RWPE2 (cell line): ENCODE measurements at places on chromosomes 2 and 18.

- no peak overlapping the region for H3K27ac ChIP-seq
- no peak for DNase-seq
Measured at GRCh38 chr2:128428415-128428814, 109.7 kb upstream of the HS6ST1 start.

DNA sequence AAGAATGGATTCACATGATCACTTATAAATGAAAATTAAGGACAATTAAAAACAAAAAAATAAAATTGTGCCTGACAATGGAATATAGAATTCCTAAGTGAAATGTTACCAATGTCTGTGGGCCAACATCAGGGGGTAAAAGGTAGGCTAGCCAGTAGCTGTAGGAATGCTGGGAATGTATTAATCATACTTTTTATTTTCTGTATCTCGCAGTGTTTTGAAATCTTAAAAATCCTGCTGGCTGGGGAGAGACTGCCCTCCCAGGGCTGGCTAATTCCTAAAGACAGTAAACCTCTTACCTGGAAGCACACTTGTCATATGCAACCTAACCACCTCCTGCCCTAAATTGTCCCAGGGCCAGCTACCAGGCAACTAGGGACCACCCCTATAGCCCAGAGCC is 69.8 kb downstream of the REV1 start:
- no peak overlapping the region for H3K4me3 ChIP-seq
- peaks cover 96% of the 10 kb centered on the region for H3K36me3 ChIP-seq
- H3K4me1 ChIP-seq: no peaks in the 10 kb centered on the region

DNA sequence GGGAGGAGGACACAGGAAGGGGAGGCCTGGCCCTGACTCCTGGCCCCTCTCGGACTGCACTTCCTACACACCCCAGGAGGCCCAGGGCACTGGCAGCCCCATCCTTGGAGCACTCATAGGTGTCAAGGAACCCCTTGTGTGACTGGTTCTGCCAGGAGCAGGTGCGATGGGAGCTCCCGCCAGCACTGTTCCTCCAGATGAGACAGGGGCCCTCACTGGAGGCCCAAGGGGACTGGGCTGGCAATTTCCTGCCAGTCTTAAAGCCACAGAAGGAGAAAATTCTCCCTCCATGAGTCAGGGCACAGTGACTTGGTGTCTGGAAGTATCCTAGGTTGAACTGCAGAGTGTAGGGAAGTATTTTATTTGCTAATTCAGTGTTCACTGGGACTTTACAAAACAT is 42.8 kb upstream of the MAL start:
- DNase-seq: no peak
- H3K4me1 ChIP-seq: no peaks in the 10 kb centered on the region
- H3K27me3 ChIP-seq: peaks cover 5% of the 10 kb centered on the region
- no peak overlapping the region for H3K27ac ChIP-seq
- no peaks in the 10 kb centered on the region for H3K36me3 ChIP-seq

- no peak for DNase-seq
- H3K27me3 ChIP-seq: no peaks in the 10 kb centered on the region
- H3K4me3 ChIP-seq: no peak overlapping the region
- no peak overlapping the region for H3K27ac ChIP-seq
Measured at GRCh38 chr2:96136129-96136720, 2.1 kb downstream of the ASTL start.

DNA sequence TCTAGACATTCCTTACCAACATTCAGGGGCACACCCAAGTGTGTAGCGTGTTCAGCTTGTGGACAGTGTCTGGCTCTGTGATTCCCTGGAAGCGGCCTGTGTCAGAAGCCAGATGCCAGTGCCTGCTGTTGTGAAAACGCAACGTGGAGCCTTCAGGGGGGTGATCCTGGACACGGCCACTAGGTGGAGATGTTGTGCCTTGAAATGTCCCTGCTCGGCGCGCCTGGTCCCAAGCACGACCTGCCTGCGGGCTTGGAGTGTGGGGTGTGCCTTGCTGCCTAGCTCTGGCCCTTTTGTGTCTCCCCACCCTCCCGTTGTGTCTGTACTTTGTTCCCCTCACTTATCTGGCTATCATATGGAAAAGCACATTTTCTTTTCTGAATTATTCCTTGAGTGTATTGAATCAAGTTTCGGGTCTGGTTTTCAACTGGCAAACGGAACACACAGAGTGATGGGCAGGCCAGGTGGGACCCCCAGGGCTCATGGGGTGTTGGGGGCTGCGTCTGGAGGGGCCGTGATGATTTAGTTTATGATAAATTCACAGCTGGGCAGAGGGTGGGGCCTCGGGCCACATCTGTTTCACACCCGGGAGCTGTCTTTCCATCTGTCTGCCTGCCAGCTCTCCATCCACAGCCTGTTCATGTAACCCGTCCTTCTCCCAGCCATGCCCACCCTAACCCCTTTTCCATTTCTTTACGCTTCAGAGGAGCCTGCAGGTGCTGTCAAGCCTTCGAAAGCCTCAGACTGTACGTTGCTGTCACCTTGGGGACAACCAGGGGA is 95.5 kb downstream of the DYSF start:
- no peaks in the 10 kb centered on the region for H3K36me3 ChIP-seq
- no peak overlapping the region for H3K27ac ChIP-seq
- H3K4me3 ChIP-seq: no peak overlapping the region
- no peak for DNase-seq
- H3K27me3 ChIP-seq: no peaks in the 10 kb centered on the region
